Activated T-helper 9 cell treated with anti-CD3 and anti-CD28 coated beads, Interleukin-2, amount 50 U/mL, for 16 hours (primary cell): ENCODE measurements at places on chromosomes 6 and 20.

GRCh38 chr6:143884216-143884900 lies 20.1 kb downstream of the ZC2HC1B start:
- no peak for DNase-seq

- no peak for DNase-seq
Measured at GRCh38 chr6:55636406-55637102, 57.6 kb upstream of the HMGCLL1 start.

DNA sequence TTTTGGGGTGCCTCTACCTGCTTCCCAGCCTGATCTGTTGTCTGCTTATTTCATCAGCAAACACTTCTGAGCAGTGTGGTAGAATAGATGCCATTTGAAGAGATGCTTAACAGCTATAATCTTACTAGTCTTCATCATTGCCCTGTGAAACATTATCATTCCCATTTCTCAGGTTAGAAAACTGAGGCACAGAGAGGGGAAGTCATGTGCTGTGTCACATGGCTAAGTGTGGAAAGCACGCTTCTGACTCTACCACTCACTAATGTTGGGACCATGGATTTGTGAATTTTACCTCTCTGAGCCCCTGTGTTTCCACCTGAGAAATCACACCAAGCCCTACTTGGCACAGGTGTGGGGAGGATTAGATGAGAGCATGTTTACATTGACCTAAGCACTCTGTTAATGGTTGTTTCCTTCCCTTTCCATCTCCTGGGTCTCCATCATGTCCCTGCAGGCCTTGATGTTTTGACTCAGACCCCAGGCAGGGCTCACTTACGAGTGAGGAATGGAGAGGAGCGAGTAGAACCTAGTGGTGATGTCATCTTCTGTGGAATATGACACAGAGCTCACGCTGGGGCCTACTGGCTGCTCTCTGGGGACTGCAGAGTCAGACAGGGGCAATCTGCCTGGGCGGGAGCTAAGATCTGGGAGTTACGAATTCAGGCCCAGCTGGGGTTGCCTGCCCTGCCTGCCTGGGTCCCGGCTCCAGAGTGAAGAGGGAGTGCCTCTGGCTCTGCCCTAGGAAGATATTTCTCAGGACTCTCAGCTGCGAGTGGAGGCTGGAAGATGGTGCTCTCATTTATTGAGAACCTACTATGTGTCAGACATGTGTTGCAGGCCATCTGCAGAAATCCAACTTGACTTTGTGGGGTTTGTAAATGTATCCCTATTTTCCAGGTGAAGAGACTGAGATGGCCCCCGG lies 64.3 kb downstream of the CDH22 start:
- no peak for DNase-seq

- no peak for DNase-seq
Measured at GRCh38 chr20:14916360-14916920, 579.0 kb upstream of the FLRT3 start.

DNA sequence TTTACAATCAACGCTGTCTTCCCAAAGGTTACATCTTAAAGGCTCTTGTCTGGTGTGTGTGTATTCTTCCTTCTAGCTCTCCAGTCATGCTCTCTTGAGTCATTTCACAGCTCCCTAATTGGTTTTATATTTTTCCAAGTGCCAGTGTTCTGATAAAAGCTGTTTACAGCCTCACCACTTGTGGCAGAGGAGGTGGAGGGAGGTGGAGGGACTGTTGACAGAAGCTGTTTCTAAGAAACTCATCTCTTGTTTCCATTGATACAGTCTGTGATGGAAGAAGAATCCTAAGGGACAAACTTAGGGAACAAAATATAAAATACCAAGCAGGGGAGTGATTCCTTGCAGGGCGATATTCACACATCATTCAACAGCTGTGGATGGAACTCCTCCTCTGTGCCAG lies 64.0 kb downstream of the QRSL1 start:
- no peak for DNase-seq

DNA sequence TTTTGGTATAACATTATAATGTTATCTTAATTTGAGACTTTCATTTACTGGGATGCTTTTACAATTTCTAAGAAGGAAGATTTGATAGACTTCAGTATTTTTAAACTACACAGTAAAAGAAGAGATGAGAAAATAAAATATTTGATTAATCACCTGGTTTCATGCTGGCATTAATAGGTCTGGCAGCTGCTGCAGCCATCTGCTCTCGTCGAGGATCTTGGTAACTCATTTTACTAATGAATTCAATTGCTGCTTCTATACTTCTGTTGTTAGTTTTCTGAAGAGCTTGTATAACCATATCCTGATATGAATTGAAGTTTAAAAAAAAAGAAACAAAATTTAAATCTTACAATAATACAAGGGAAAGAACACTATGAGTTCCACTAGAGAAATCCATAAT lies 23.0 kb downstream of the LATS1 start:
- no peak for DNase-seq

- no peak for DNase-seq
Measured at GRCh38 chr20:58932170-58932569, 48.9 kb upstream of the NELFCD start.

DNA sequence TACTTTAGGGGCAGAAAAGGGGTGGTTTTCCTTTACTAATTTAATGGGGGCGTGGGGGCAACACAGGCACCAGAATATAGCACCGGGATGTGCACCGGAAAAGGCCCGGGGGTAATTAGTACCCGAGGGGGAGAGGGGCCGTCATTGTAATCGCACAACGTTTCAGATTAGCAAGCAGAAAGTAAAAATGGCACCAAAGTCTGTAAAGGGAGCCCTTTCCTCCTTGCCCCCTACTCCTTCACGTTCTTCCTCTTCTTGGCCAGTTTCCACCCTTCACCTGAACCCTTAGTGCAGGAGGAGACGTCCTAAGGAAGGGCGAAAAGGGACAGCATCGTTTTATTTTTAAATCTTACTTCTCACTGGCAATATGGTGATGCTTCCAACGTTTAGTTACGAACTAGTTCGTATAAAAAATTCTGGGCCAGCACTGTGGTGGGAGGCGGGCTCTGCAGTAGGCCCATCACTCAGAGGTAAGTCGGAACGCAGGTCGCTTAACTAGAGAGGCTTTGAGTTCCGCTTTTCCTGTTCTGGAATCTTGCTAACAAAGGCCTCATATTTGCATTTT lies 742 bp upstream of the CEP85L start:
- DNase-seq, result no peak

DNA sequence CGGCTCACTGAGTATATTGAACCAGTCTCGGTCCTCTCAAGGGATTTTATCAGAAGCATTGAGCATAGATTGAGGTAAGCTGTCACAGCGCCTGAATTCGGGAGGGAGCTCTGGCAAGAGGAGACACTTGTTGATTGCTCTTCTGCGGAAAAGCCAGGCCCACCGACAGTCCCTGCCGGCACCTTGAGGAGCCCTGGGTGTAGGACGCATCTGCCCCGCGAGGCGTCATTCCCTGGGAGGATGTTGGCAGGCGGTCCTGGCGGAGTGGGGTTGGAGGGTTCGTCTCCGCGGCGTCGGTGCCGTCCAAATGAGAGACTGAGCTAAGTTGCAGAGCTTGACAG lies 843 bp downstream of the FBXO9 start:
- peak; percentile 15 for DNase-seq

DNA sequence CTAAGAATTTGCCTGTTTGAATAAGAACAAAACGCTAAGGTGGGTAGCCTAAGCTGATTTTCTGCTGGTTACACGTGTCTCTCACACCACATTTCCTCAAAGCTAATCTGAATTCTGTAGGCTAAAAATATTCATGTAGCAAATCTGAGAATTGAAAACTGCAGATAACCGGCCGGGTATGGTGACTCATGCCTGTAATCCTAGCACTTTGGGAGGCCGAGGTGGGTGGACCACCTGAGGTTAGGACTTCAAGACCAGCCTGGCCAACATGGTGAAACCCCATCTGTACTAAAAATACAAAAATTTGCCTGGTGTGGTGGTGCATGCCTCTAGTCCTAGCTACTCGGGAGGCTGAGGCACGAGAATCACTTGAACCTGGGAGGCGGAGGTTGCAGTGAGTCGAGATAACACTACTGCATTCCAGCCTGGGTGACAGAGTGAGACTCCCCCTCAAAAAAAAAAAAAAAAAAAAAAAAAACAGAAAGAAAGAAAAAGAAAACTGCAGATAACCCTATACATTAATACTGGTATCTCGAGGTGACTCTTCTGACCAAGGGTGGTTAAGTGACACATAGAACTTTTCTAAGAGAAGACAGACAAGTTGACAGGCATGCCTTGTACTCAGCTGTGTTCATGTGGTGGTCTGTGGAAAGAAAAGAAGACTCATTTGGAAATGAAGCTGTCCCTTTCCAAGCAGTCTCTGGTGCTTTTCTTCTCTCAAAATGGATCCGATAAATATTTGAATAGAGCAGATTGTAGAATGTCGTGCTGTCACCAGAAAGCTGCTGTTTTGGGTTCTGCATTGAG lies 24.7 kb upstream of the ASXL1 start:
- no peak for DNase-seq

DNA sequence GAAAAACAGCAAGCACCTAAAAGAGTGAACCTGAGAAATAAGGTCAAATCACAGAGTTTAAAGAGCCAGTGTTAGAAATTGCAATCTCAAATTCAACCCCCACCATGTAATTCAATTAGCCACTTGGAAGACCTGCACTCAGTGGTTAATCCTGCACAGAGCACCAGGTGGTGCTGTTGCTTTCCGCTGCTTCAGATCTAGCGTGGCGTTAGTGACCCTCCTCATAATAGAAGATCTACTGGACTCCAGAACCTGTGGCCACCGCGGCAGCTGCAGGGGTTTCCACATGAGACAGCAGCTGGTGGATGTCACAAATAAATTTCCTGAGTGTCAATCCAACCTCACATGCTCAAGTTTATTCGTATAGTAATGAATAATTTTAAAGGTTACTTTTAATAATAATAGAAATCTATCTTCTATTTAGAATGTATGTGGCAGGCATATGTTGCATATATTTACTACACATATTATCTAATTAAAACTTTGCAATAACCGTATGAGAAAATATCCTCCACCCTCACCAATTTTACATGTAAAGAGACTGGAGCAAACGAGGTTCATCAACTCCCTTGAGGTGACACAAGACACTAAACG lies 84.4 kb downstream of the SYNE1 start:
- no peak for DNase-seq

DNA sequence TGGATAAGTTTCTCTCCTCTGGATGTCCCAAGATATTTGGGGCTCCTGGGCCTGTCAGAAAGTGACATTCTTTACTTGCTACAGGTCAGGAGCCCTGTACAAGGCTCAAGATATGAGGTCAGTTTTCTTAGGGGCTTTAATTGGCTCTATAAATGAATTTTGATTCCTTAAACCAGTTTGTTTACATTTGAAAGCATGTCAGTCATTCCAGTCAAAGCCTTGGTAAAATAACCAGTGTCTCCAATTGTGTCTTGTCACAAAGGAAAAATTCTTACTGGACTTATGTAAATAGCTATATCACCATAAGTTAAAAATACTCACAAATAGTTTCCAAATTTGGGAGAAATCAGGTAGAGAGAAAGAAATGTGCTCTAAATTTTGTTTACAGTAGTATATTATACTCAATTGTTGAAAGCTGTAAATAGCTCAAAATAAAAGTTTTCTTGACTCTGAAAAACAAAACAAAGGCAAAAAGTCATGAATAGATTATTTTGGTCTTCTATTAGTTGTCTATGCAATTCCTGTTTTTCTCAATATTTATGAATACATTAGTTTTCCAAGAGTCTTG lies 22.9 kb downstream of the RNF182 start:
- no peak for DNase-seq

- peak; percentile 18 for DNase-seq
Measured at GRCh38 chr6:3022765-3023662, 23.3 kb downstream of the NQO2 start.

DNA sequence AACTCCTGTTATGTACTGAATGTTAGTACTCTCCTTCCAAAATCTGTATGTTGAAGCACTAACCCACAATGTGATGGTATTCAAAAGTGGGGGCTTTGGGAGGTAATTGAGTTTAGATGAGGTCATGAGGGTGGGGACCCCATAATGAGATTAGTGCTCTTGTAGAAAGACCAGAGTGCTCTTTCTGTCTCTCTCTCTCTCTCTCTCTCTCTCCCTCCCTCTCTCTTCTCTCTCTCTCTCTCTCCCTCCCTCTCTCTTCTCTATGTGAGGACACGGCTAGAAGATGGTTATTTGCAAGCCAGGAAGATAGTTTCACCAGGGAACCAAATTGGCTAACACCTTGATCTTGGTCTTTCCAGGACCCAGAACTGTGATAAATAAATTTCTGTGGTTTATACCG lies 107.4 kb downstream of the TBX18 start:
- DNase-seq, result no peak

- DNase-seq, result no peak
Measured at GRCh38 chr6:32439602-32440214, at the start of gene HLA-DRA. Gene HLA-DRA, plus strand, starts transcription at chr6:32439887. Its CDS starts 64 bp downstream, at chr6:32439951.

- DNase-seq, result no peak
Measured at GRCh38 chr6:55668591-55668990, 89.6 kb upstream of the HMGCLL1 start.

DNA sequence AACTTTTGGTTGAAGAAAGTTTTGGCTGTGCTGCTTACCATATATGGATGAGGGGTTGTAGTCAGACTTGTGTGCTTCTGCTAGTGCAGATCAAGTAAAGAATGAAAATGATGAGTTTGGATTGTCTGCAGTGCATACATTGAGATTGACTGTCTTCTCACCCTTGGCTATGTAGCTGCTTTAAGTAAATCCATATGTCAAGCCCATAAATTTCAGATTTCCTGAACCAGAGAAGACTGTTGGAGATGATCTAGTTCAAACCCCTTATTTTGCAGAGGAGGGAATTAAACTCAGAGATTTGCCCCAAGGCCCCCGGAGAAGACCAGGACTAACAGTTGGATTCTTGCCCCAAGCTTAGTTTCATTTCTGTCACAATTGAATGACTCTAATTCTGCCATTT lies 67.2 kb downstream of the PKIB start:
- no peak for DNase-seq

DNA sequence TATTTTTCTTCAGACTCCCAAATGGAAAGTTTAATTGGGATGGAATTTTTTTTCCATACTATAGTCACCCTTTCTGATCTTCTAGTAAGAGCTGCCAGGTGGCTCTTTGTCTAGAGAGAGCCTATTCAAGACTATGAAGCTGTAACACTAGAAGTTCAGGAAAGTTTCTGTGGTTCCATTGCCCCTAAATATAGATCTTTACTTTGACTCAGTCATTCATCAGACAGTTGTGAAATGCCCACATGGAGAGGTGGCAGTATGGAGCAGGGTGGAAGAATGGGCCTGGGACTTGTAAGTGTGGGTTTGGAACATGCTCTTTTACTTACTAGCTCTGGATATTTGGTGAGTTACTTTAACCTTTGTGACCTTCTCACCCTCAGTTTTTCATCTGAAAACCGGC lies 87.8 kb downstream of the CTNNBL1 start:
- DNase-seq, result no peak

GRCh38 chr6:56101141-56101553 lies 146.2 kb downstream of the COL21A1 start:
- DNase-seq, result no peak
